Glutamatergic neuron (in vitro differentiated cells): ENCODE measurements at places on chromosomes 16 and 17. TPM values are rescaled to one million over a fixed set of nuclear protein-coding genes. Genes with fewer than 3 reads are reported as not detected.

The CA4 gene
- total RNA-seq, result 0.98 TPM

DNA sequence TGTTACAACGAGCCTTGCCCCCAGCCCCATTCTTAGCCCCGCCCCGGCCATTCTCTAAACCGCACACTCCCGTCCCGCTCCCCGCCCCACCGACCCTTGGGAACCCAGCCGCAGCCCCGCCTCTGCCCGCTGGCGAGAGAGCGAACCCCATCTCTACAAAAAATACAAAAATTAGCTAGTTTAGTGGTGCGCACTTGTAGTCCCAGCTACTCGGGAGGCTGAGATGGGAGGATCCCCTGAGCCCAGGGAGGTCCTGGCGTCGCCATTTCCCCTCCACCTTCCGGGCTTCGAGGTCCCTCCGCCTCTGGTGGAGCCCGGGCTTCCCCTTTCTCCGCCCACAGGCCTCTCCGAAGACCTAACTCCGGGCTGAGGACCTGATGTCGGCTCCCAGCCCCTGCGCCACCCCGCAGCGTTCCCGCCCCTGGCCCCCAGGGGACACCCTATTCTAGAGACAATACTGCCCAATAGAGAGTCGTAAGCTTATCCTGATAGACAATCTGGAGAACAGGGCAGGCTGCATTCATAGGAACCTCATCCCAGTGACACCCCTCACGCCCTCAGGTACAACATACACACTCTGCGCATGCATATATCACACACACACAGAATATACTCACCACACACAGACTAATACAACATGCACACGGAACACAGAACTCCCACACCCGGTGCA, 480 bp upstream of the PROCA1 start:
- DNase-seq, result peak; percentile 85

DNA sequence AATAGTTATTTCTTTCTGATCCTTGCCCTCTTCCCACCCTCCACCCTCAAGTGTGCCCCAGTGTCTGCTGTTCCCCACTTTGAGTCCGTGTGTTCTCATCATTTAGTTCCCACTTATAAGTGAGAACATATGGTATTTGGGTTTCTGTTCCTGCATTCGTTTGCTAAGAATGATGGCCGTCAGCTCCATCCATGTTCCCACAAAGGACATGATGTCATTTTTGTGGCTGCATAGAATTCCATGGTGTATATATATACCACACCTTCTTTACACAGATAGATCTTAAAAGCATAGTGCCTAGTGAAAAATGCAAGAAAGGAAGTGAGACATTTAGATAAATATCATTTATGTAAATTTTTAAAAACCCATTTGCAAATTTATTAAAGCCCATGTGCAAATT, 33.1 kb downstream of the HS3ST2 start:
- no peak for DNase-seq

DNA sequence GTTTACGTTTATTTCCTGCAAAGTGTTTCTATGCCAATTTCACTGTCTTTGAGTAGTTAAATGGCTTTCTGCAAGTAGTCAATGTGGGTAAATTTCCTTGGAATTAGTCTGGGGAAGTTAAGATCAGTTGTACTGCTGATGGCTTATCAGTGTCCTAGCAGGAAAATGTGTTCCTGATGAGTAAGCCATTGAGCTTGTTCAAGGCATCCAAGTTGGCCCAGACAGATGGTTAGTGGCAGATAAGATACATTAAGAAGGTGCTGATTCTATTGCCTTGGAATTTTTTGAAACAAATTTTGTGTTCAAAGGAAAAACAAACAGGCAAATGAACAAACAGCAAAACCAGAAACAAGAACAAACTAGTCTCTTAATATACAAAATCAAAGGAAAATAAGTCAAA, 258.4 kb downstream of the MAP2K6 start:
- no peak for DNase-seq

DNA sequence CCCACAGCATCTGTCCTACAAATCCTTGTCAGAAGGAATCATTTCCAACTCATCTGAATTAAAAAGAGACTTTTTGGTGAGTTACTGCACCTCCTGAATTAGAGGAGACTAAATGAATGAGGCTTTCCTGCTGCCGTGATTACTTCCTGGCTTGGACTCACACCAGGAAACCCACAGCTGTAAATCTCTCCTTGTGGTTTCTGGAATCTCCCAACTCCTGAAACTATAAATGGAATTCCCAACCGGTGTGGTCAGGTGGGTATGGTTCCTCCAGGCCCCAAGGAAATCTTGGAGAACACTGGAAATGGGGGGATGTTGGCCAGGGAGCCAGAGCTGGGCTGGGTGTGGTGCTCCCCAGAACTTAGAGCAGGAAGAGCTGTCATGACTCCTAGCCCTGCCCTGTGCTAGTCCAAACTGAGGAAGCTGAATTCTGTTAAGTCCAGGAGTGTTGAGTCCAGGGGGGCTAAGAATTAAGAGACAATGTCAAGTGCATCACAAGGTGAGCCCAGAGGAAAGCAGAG, 216.4 kb downstream of the GSG1L start:
- no peak for DNase-seq
